ENCODE measurements at places on chromosomes 2 and 18.

DNA sequence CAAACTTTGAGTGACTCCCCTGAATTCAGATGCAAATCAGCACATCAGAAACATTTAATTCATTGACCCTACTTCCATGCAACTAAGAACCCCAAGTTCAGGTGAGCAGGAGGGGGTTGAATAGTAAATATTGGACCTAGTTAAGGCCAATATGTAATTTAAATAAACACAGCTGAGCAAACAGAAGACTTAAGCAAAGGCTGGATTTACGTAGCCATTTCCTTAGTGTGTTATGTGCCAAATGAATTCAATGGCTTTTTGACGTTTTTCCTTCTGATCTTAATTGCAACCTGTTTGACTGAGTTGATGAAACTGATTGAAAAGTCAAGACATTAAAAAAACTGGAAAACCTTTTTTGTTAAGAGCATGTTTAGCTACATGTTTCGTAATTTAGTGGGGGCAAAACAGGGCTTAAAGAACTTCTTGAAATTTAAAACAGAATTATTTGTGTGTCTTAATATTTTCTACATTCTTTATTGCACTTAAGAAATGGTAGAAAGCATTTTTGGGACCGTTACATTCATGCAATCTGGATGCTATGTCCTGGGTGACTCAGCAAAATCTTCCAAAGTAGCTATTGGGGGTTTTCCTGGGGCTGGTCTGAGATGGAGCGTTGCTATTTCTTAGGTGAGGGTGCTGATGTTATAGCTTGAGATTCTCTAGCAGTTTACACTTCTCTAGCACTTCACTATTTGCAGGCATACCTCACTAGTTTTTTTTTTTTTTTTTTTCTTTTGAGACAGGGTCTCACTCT, 25.5 kb upstream of the KCNE4 start:
- no peak for DNase-seq

DNA sequence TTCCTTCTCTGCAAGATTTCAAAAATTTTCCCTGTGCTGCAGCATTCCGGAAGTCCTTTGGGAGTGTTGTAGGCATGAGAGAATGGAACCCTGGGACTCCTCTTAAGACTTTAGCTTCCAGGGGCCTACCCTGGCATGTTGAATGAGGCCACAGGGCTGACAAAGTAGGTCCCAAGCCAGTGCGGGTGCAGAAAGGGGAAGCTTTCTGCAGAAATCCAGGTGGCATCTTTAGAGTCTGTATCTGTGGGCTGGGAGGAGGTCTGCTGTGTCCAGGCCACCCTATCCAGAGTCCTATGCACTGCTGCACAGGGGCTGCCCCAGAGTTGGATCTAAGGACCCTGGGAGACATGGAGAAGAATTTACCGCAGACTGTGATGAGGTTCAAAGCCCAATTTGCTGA, 1.9 kb upstream of the SIX2 start:
- DNase-seq, result no peak

GRCh38 chr2:24336811-24337210, 23.5 kb downstream of the ITSN2 start:
- no peak for DNase-seq

- DNase-seq, result no peak
These were observed 96.7 kb upstream of the CNTNAP5 start for GRCh38 chr2:123928358-123928757.

- DNase-seq, result no peak
These were observed 492.8 kb upstream of the FSIP2 start for GRCh38 chr2:185245806-185246205.

Data from HCEC 1CT (cell line).